ENCODE measurements at places on chromosomes 13 and 19.

DNA sequence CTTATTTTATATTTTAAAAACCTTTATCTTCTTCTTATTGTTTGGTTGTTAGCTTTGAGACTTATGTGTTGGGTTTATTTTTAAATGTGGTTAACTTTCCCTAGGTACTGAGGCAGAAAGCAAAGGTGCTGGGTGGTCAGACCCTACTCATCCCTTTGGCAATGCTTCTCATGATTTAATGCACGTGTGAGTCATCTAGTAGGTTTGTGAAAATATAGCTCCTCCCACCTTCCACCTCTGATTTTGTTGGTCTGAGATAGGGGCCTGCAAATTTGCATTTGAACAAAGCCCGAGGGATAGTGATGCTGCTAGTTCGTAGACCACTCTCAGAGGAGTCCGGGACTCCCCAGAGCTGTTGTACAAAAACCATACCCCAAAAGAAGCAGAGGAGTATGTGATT, 771.3 kb upstream of the ARGLU1 start:
- no peak for DNase-seq

- DNase-seq: no peak
Measured at GRCh38 chr13:81051873-81052272, 710.9 kb upstream of the SPRY2 start.

DNA sequence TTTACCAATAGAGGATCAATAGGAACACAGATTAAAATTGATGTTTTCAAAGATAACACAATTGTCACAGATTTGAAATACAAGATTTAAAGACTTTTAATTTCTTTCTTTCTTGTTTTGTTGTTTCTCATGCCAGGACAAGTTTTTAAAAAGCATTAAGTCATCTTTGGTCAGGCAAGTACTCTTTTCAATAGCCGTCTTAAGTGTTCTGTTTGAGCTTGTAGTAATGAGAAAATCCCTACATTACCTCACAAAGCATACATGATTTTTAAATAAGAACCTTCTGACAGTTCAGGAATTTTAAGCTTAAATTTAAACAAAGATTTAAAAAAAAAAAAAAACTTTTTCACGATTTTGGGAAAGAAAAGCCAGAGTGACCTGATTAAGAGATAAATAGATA, 216.3 kb upstream of the PRR20A start:
- DNase-seq: no peak

DNA sequence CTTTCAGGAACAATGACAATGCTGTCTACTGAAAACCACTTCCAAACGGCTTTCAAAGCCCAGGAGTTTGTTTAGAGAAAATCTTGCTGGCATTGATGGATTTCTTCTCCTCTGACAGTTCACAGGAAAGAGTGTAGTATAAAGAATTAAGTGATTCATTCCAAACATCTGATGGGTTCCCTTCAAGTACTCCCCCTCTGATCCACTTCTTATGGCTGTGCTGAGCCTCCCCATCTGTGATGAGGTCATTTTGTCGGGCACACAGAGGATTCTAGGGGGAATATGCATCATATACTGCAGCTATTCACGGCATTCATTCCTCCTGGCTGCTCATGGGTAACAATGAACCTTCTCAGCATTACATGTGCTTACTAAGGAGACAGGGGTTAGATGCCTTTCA, 107.9 kb downstream of the RGCC start:
- DNase-seq: no peak

- peak; percentile 82 for DNase-seq
Measured at GRCh38 chr19:14632286-14632685, 42.4 kb downstream of the ADGRE3 start.

DNA sequence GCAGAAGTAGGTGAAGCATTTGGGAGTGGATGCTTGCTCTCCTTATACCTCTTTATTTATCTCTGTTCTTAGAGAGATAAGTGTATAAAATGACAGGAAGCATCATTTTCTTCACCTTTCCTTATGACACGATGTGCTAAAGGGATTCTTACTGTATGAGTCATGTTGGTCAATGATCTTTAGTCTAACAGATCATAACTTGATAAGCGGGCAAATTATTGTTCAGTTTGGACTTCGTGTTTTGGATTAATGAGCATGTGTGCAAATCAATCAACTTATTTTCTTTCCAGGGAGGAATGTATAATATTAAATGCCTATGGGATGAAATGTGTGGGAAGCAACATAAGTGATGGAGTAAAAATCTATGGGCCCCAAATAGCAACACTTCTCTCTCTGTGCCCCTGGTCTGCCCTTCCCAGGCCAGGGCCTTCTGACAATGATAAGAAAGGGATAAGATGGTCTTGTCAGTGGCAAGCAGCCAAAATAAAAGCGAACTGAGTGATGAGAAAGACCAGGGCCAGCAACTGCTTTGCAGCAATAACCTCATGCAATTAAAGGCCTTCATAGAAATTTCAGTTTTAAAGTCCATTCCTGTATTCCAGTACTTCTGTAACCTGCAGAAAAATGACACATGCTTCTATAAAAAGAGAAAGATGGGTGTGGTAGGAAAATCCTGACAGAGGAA, 61.4 kb downstream of the SLC10A2 start:
- DNase-seq: no peak

DNA sequence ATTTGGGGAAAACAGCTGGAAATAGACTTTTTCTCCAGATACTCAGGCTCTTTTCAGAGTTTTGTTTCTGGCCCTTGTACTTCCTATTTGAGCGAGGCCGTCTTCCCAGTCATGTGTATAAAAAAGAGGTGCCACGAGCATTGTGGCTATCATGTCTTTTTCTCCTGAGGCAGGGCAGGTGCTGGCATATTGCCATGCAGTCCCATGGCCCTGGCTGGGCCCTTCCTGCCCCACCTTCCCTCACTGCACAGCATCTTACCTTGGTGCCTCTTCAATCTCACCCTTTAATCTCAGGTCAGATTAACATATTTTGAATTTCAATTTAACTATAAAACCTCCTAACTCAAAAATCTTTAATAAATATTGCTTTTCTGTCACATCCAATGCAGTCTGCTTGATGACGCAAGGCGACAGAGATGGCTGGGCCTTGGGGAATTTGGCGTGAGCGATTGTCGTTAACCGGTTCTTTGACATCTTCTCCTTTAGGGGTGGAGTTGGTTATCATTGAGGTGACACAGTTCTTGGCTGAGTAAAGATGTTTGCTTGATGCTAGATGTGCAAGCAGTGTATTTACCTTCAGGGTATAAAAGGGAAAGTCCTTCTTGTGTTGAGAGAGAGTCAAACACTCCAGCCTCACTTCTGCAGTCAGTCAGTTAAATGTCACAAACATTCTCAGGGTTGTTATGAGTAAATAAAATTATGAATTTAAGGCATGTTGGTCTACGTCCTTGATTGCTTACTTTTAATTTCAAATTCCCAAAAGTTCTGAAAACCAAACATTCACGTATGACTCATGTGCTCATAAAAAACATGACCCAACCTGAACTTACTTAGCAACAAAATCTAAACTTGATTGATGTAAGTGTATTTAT, 289.9 kb downstream of the MYO16 start:
- DNase-seq: no peak

- no peak for DNase-seq
Measured at GRCh38 chr13:31684466-31684865, 54.9 kb upstream of the RXFP2 start.

DNA sequence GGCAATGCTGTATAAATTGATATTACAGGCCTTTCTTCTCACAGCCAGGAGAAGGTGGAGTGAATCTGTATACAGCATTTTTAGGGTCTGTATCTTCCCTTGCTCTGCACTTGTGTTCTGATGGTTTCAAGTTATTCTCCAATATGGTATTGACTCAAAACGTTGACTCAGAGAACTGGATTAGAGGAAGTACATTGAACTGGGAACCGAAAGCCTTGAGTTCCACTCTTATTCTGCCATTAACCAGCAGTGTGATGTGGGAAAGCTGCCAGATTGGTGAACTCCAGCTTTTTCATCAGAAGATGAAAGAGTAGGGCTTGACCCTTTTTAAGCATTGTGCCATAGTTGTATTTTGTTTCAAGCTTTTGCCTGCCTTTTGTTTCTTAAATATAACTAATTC, 167.7 kb downstream of the SPRY2 start:
- no peak for DNase-seq

- no peak for DNase-seq
Measured at GRCh38 chr13:59371229-59371628, 792.5 kb downstream of the DIAPH3 start.

DNA sequence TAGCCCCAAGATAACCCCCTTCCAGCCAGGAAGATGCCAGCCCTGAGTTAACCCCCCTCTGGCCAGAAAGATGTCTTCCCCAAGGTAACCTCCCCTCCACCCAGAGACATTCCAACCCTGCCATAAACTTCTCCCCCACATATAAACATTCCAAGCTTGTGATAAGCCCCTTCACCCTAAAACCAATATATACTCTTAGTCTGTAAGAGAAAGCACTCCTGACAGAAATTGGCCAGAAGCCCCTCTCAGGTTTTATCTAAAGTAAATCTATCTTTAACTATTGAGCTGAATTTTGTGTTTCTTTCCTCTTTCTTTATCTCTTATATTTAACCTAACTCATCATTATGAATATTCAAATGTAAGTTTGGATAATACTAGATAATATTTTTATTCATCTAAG, 1775.8 kb upstream of the MIR17HG start:
- DNase-seq: no peak

GRCh38 chr19:34314437-34315313, 50.3 kb upstream of the GPI start:
- DNase-seq: peak; percentile 88

All from Karpas-422 (cell line).